Lung microvascular endothelial cell (primary cell): ENCODE measurements at places on chromosomes 12 and 14. TPM values are rescaled to one million over a fixed set of nuclear protein-coding genes. Genes with fewer than 3 reads are reported as not detected.

DNA sequence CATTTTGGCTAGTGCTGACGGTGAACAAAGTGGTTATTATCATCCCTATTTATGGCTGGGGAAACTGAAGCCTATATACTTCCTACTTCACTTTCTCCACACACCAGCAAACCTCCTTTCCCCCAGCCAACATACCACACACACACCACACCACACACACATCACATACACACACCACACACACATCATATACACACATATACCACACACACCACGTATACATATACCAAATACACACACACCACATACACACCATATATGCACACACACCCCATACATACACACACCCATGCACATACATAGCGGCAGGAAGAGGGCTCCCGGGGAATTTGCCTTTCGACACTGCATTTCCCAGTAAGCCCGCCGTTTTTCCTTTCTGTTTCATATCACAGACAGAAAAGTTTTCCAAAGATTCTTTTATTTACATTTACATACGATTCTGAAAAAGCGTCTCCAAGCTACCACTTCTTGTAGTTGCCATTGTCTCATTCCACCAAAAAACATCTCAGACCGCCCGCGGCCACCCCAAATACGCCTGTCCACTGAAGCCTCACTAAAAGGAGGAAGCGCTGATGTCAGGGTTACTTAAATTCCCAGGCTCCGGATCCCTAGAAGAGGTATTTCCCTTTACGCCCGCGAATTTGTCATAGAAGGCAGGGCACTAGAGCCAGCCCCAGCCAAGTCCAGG lies 823 bp upstream of the RAB5B start:
- no peak for DNase-seq

GRCh38 chr14:85702997-85703396 lies 173.1 kb downstream of the FLRT2 start:
- DNase-seq: no peak

GRCh38 chr12:16622338-16622737 lies 16.4 kb upstream of the LMO3 start:
- DNase-seq: no peak

GRCh38 chr12:20189767-20190166 lies 178.6 kb upstream of the PDE3A start:
- DNase-seq: no peak

DNA sequence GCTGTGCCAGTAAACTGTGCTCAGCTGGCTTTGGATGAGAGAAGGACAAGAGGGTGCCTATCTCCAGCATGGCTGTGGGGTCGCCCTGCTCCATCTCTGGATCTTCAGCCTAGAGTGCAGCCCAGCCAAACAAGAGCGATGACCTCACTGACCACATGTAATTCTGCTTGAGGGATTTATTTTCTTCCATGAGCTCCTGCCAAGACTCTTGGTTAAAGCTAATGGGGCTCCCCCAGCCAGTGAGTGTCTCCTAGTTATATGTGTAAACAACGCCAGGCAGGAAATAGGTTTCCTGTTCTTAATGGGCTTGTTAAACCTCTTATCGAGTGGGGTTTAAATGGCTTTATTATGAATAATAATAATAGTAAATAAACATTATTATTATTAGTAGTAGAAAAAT lies 397.2 kb downstream of the NRXN3 start:
- DNase-seq: no peak

- no peak for DNase-seq
These were observed 60.7 kb upstream of the VPS33A start for GRCh38 chr12:122327014-122327413.

GRCh38 chr12:52645120-52645761 lies 6.8 kb downstream of the KRT2 start:
- DNase-seq: no peak

GRCh38 chr12:89742337-89743022 lies 33.8 kb upstream of the ATP2B1 start:
- no peak for DNase-seq

GRCh38 chr12:121774968-121775474 lies 18.5 kb downstream of the RHOF start:
- DNase-seq: no peak

GRCh38 chr12:124543590-124544310 lies 23.7 kb downstream of the NCOR2 start:
- DNase-seq: no peak

GRCh38 chr14:31982642-31983041 lies 94.5 kb upstream of the ARHGAP5 start:
- DNase-seq: no peak

DNA sequence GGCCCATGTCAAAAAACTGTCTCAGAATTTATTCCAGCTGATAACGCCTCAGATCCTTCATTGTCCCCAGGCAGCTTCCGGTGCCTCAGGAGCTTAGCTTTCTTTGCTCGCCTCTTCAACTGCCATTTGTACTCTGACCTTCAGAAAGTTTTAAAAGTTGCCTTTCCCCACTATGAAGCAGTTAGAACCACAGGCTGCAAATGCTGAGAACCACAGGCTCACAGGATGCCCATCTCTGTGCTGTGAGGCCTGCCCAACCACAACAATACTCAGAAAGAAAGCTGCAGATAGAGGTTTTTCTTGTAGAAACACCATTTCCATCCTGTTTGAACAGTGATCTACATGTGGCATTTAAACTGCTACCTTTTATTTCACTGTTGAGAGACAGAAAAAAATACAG lies 131.1 kb downstream of the PRKCH start:
- no peak for DNase-seq

- no peak for DNase-seq
These were observed 1.4 kb upstream of the CCDC88C start for GRCh38 chr14:91419044-91419397.

DNA sequence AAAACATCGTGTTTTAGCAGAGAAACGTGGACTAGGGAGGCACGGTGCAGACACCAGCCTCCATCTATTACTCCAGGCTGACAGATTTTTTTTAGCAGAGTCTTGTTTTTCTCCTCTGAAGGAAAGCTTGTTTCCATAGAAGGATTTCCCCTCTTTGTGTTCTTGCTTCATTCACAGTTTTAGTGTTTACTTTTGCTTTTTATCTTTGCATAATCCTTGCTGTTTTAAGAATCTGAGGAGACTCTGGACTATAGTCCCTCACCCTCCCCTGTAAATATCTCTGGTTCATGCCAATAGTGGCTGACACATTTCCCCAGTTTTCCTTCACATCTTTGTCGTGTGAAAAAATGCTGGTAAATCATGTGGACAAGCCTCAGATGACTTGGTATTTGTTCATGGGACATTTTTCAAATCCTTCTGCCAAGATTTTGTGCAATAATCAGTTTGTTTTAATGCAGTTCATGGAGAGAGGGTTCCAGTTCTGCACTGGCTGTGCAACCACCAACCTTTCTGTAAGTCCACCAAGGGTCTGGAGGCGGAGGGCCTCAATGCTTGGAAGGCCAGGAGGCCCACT lies 39.9 kb upstream of the TMCC3 start:
- peak; percentile 89 for DNase-seq

- DNase-seq: no peak
These were observed 31.5 kb upstream of the SRP54 start for GRCh38 chr14:34951286-34951685.

GRCh38 chr12:33587784-33588712 lies 148.4 kb upstream of the SYT10 start:
- peak; percentile 5 for DNase-seq

GRCh38 chr12:32493282-32493681 lies 93.9 kb downstream of the FGD4 start:
- no peak for DNase-seq

DNA sequence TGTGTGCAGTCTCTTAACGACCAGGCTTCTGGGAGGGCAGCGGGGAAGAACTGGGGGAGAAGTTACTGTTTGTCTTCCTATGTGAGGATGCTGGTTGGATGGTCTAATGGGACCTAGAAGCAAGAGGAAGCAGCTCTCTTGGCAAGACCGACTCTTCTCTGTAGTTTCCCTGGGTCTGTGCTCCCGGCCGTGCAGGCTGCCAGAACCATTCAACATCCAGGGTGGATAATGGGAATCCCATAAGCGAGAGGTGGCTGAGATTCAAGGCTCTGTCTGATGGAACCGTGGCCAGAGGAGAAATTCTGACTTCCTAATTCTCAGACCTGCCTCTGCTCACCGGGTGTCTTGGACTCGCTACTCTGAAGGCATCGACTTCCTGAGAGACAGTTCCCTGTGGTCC lies 561.0 kb upstream of the TBX3 start:
- no peak for DNase-seq

Gene PTCSC3
- not detected in 2 replicates for total RNA-seq

Gene DEGS2
- total RNA-seq: 0.20 and 0.22 TPM in 2 replicates

Gene PPP4R4
- total RNA-seq: under 0.01 TPM in 1 of 2 replicates, not detected in the other

Gene ZBTB39
- 5.4 and 8.9 TPM in 2 replicates for total RNA-seq

Gene SIX6
- total RNA-seq: not detected in 2 replicates

Gene FERMT2
- 58.6 and 61.3 TPM in 2 replicates for total RNA-seq

Gene CISTR
- total RNA-seq: not detected in 2 replicates

Gene TPPP2
- not detected in 2 replicates for total RNA-seq

Gene CRACR2A
- total RNA-seq: 12.2 and 13.9 TPM in 2 replicates

Gene LIN7A
- total RNA-seq: 0.20 and 0.22 TPM in 2 replicates

Gene CCDC196
- total RNA-seq: not detected in 2 replicates

Gene TSPAN19
- total RNA-seq: under 0.01 and 0.20 TPM in 2 replicates

Gene DTX3
- 2.0 and 4.2 TPM in 2 replicates for total RNA-seq

Gene DENR
- 25.6 and 27.7 TPM in 2 replicates for total RNA-seq
